ENCODE measurements at places on chromosomes 2 and 18.

- ATAC-seq, result no peak
These were observed 657.3 kb upstream of the LINC00305 start for GRCh38 chr18:64806232-64806631.

DNA sequence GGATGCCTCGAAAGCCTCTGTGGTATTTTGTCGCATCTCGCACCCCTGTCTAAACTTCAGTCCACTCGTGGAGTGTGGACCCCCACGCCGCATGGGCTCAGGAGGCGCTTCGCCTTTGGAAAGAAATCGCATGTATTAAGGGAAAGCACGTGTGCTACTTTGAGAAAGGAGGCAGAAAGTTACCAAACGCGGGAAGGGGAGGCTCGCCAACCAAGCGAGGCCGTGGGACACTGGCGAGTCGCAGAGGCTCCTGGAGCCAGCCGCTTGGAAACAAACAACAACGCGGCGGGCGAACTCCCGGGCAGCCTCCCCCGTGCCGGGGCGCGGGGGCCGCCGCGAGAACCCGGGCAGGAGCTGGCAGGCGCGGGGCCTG lies 455 bp upstream of the AGAP1 start:
- ATAC-seq, result peak; percentile 41

- no peak for ATAC-seq
These were observed 233.3 kb downstream of the FAM210A start for GRCh38 chr18:13493079-13493478.

GRCh38 chr2:200590090-200590489 lies 4.3 kb downstream of the AOX1 start:
- ATAC-seq, result no peak

GRCh38 chr2:188132385-188132784 lies 159.3 kb upstream of the GULP1 start:
- no peak for ATAC-seq

- ATAC-seq, result no peak
These were observed 489.3 kb downstream of the ZNF516 start for GRCh38 chr18:76005632-76006208.

- ATAC-seq, result peak; percentile 97
These were observed 132.6 kb downstream of the MAP2 start for GRCh38 chr2:209556354-209556961.

- no peak for ATAC-seq
These were observed 293.9 kb downstream of the KIAA1328 start for GRCh38 chr18:37122877-37123276.
